Stimulated activated CD8-positive, alpha-beta memory T cell treated with anti-CD3 and anti-CD28 coated beads, Interleukin-4, amount 100 ng/mL, for 1 hour (primary cell): ENCODE measurements at places on chromosomes 2 and 18.

GRCh38 chr2:239061824-239062570, 214.1 kb downstream of the TWIST2 start:
- no peak for DNase-seq

GRCh38 chr18:44107187-44107586, 573.5 kb upstream of the SETBP1 start:
- no peak for DNase-seq

GRCh38 chr2:66596256-66596655, 161.3 kb downstream of the MEIS1 start:
- no peak for DNase-seq

DNA sequence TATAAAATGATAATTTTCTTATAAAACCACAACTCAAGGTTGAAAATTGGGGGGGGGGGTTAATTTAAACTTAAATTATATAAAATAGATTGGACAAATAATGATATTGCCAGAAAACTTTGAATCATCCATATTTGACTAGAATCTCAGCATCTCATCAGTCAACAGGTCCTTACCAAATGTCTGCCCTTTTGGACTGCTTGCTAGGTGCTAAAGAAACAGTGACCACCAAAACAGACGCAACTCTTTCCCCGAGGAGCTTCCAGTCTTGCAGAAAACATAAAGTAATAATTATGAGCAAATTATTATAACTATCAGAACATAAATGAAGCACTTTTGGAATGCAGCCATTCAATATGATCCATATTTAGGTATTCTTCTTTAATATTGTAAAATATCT, 8.6 kb upstream of the COL3A1 start:
- DNase-seq = no peak

DNA sequence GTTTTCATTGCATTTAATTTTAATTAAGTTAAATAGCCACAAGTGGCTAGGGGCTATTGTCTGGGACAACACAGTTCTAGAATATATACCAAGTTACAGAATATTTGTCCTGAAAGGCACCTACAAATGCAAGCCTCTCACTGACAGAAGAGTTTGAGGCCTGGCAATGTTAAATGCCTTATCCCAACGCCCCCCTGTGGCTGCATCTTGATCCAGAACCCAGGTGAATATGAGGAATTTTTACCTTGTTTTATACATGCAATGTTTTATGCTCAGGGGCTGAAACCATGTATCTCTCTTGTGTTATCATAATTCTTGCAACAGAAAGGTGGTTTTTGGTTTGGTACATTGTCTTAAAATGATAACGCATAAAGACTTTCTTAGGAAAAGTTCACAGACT, 71.8 kb upstream of the SEC11C start:
- DNase-seq = no peak

GRCh38 chr2:239160226-239161143, 240.3 kb downstream of the HDAC4 start:
- no peak for DNase-seq

DNA sequence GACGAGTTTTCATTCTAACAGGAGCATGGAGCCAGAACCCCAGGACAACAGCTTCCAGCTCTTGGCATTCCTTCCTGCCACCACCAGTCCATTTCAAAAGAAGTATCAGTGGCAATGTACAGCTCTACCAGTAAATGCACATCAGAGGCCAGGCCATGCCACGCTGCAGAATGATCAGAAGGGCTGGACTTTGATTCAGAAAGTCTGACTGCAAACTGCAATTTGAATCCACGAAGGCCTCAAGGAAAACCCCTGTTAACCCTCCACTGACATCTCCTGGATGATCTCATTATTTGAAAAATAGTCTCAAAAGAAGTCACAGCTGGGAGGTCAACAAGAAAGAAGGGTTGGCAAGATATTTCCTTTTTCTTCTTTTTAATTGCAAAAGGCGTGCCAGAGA, 119.2 kb downstream of the MYO5B start:
- no peak for DNase-seq

- no peak for DNase-seq
These were observed 126.4 kb upstream of the MGAT5 start for GRCh38 chr2:134127496-134127895.

- no peak for DNase-seq
These were observed 55.0 kb downstream of the ARHGAP25 start for GRCh38 chr2:68789603-68790002.

DNA sequence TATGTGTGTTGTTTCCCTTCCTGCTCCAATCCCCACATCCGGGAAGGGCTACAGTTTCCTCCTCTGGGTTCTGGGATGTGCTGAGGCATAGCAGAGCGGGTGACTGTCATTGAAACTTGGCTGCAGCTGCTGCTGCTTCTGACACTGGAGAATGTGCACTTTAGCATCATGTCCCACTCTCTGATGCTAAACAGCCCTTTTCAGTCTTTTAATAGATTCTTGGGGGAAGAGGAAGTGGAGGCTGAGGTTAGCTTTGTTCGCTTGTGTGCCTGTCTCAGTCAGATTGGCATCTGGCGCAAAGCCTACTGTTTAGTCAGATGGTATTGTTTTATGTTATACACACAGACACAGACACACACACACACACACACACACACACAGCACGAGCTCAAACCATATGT, 136.5 kb upstream of the RND3 start:
- DNase-seq = no peak

GRCh38 chr18:74268175-74268574, 23.6 kb downstream of the CYB5A start:
- no peak for DNase-seq

GRCh38 chr18:31268985-31269406, 49.0 kb upstream of the DSG1 start:
- DNase-seq = no peak
